ENCODE measurements at places on chromosomes 7 and 10. TPM values are rescaled to one million over a fixed set of nuclear protein-coding genes. Genes with fewer than 3 reads are reported as not detected.
A peak's percentile ranks its signal among the peaks of the same experiment; 100 is the strongest.

DNA sequence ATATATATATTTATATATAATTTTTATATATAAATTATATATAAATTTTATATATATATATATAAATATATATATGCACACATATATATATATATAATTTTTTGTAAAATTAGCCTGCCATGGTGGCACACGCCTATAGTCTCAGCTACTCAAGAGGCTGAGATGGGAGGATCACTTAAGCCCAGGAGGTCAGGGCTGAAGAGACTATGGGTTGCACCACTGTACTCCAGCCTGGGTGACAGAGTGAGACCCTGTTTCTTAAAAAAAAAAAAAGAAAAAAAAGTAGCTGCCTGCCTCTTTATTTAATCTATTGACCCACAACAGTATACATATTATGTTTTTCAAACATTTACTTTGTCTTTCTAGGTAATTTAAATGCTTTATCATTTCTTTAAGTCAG, 19.2 kb downstream of the BCAP29 start:
- no peak for DNase-seq
- no peaks in the 10 kb centered on the region for H3K36me3 ChIP-seq
- H3K4me3 ChIP-seq: no peak overlapping the region
- H3K27me3 ChIP-seq: no peaks in the 10 kb centered on the region
- H3K4me1 ChIP-seq: no peaks in the 10 kb centered on the region

DNA sequence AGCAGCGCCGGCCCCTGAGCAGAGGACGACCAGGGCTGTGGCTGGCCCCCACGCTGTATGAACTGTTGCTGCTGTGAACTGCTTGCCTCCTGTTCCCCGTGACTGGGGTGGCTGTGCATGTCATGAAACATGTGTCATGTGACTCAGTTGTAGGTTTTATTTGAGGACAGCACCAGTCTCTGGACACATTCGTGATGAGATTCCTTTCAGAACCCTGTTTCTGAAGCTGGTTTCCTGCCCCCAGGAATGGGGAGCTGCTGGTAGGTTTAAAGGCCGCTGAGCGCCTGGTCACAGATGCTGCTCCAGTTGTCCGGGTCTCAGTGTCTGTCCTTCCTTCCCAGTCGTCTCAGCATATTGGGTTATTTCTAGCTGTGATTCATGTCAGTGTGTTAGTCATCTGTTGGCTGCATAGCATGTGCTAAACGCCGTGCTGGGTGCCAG, 79.1 kb upstream of the PPIF start:
- H3K27ac ChIP-seq: no peak overlapping the region
- no peak overlapping the region for H3K4me3 ChIP-seq
- H3K36me3 ChIP-seq: no peaks in the 10 kb centered on the region
- no peak for DNase-seq
- H3K4me1 ChIP-seq: peaks cover 19% of the 10 kb centered on the region
- H3K27me3 ChIP-seq: no peaks in the 10 kb centered on the region

The LIPF gene
- total RNA-seq: not detected

The TDRD1 gene
- 0.39 TPM for total RNA-seq

The PDZD7 gene
- 1.8 TPM for total RNA-seq

DNA sequence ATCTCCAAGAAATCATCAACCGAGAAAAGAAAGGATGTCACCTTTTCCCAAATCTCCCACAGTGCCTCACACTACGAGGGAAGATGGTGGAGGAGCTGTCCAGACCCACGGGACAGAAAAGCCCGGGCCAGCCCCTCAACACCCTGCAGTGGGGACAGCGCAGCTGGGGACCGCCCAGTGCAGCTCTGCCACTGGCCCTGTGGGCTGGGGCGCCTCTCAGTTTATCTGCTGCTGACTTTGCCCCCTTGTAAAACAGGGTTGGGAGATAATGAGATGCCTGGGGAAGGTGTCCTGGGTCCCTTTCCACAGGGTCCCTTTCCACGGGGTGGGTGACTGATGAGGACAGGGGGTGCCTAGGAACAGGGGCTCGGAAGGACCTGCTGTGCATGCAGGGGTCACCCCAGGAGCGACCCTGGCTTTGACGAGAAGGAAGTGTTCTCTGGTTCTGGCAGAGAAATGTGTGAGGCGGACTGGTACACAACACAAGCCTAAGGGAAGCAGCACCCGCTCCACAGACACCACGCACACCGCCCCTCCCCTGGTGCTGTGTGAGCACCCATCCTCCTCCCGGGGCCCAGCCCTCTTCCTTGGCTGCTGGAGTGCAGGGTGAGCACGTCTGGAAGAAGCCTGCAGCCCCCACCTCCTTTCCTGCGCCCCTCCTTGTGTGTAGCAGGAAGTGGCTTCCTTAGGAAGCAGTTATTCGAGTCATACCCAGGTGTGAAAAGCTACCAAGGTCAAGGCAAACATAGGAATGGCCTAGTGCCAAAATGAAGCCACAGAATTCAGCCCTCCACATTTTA, 339.9 kb downstream of the DNAJB6 start:
- no peak overlapping the region for H3K27ac ChIP-seq
- H3K36me3 ChIP-seq: no peaks in the 10 kb centered on the region
- H3K4me1 ChIP-seq: no peaks in the 10 kb centered on the region
- no peak for DNase-seq

The ELN gene
- not detected for total RNA-seq

- H3K36me3 ChIP-seq: peaks cover 31% of the 10 kb centered on the region
- H3K27ac ChIP-seq: no peak overlapping the region
- peaks cover 38% of the 10 kb centered on the region for H3K4me1 ChIP-seq
- no peak overlapping the region for H3K4me3 ChIP-seq
- no peaks in the 10 kb centered on the region for H3K27me3 ChIP-seq
- no peak for DNase-seq
These were observed 91.4 kb downstream of the CARD11 start for GRCh38 chr7:2952316-2952715.

The NT5C2 gene
- 79.8 TPM for total RNA-seq

GRCh38 chr7:106009503-106010226, 46.6 kb downstream of the CDHR3 start:
- no peak overlapping the region for H3K4me3 ChIP-seq
- peaks cover 23% of the 10 kb centered on the region for H3K4me1 ChIP-seq
- no peak overlapping the region for H3K27ac ChIP-seq
- peak; percentile 78 for DNase-seq

The RET gene
- total RNA-seq: not detected

The ANKRD26 gene
- 11.6 TPM for total RNA-seq

- H3K4me3 ChIP-seq: no peak overlapping the region
- no peak for DNase-seq
- H3K36me3 ChIP-seq: no peaks in the 10 kb centered on the region
These were observed 6.1 kb downstream of the DENND11 start for GRCh38 chr7:141695803-141696289.

GRCh38 chr7:142539901-142540300, 209.4 kb upstream of the PRSS1 start:
- H3K27me3 ChIP-seq: no peaks in the 10 kb centered on the region
- no peaks in the 10 kb centered on the region for H3K36me3 ChIP-seq
- peaks cover 29% of the 10 kb centered on the region for H3K4me1 ChIP-seq
- H3K4me3 ChIP-seq: no peak overlapping the region
- H3K27ac ChIP-seq: no peak overlapping the region

- H3K27me3 ChIP-seq: no peaks in the 10 kb centered on the region
- H3K27ac ChIP-seq: no peak overlapping the region
- no peaks in the 10 kb centered on the region for H3K4me1 ChIP-seq
These were observed 454.8 kb downstream of the KCNMA1 start for GRCh38 chr10:77182803-77183202.

- no peak for DNase-seq
- H3K27ac ChIP-seq: no peak overlapping the region
These were observed 50.9 kb upstream of the SEMA3D start for GRCh38 chr7:85237721-85238120.

GRCh38 chr7:148814922-148815559, 69.0 kb downstream of the EZH2 start:
- DNase-seq: no peak
- no peak overlapping the region for H3K4me3 ChIP-seq
- H3K27me3 ChIP-seq: no peaks in the 10 kb centered on the region
- no peak overlapping the region for H3K27ac ChIP-seq
- peaks cover 6% of the 10 kb centered on the region for H3K36me3 ChIP-seq

DNA sequence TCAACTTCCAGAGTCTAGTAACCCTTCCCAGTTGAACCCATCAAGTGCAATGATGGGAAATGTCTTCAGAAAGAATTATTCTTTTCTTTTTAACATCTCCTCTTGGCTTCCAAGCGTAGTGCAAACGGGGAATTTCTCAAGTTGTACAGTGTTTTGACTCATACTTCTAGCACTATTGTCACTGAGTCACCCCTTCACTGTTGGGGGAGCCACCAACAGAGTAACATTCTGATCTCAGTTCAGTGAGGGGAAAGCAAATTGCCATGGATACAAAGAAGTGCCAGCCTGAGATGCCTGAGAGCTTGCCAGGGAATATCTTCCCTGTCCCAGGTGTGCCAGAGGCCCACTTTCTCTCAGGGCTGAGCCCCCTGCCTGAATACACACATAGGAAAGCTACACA, 31.0 kb downstream of the CYP3A5 start:
- H3K4me3 ChIP-seq: no peak overlapping the region
- H3K27ac ChIP-seq: no peak overlapping the region
- no peaks in the 10 kb centered on the region for H3K36me3 ChIP-seq
- no peak for DNase-seq
- no peaks in the 10 kb centered on the region for H3K4me1 ChIP-seq

DNA sequence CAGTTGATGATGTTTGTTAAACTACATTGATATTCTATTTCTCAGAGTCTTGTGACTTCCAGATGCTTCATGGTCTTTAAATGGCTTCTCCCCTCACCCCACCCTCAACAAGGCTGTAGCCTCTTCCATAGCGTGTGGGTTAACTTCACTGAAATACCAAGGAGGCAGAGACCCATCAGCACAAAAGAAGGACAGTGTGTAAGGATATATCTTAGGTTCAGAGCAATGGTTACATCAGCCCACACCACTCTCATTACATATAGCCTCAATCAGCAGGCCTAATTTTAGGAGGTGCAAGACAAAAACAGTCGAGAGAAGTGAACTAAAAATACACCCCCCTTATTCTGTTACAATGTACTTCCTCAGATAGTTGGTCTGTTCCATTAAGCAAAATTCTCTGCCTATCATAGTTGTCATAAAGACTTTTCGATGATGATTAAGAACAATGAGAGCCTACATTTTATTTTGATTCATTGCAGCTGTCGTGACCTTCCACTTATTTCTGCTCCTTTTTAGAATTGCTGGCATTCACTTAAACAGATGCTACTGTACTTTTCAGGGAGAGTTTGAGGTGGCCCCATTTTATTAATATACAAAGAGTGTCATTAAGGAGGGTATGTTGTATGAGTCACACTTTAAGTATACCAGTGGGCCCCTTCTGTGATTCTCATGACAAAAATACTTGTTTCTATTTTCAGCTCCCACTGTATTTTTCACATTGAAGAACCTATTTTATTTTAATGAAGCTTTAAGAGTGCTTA, 52.1 kb downstream of the WIPF3 start:
- no peak for DNase-seq
- no peaks in the 10 kb centered on the region for H3K4me1 ChIP-seq
- no peak overlapping the region for H3K4me3 ChIP-seq
- no peaks in the 10 kb centered on the region for H3K36me3 ChIP-seq

The PWWP2B gene
- 9.9 TPM for total RNA-seq

GRCh38 chr7:17548014-17548653, 249.7 kb downstream of the AHR start:
- H3K36me3 ChIP-seq: no peaks in the 10 kb centered on the region
- no peak overlapping the region for H3K4me3 ChIP-seq
- H3K27me3 ChIP-seq: no peaks in the 10 kb centered on the region

DNA sequence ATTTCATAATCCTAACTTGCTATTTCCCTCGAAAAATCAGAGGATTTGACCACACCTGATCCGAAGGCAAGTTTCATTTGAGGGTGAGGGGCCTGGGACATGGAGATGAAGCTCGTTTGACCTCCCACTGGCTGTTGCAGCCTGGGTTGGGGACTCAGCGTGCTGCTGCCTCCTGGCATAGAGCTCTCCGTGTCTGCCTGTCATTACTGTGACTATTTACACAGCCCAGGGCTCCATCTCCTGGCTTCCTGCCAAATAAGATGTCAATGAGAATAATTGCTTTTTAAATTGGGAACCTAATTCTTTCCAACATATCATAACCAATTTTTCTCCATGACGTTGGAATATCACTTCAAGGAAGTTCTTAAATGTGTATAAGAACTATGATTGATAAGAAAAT, 139.3 kb upstream of the COBL start:
- no peak overlapping the region for H3K4me3 ChIP-seq
- H3K4me1 ChIP-seq: no peaks in the 10 kb centered on the region
- no peak overlapping the region for H3K27ac ChIP-seq
- no peaks in the 10 kb centered on the region for H3K27me3 ChIP-seq
- DNase-seq: no peak

GRCh38 chr7:46603296-46603752, 682.3 kb upstream of the IGFBP3 start:
- no peaks in the 10 kb centered on the region for H3K4me1 ChIP-seq
- H3K4me3 ChIP-seq: no peak overlapping the region
- H3K36me3 ChIP-seq: no peaks in the 10 kb centered on the region
- DNase-seq: no peak
- H3K27ac ChIP-seq: no peak overlapping the region

GRCh38 chr10:129764011-129764900, 199.8 kb downstream of the EBF3 start:
- no peak overlapping the region for H3K4me3 ChIP-seq
- no peak overlapping the region for H3K27ac ChIP-seq
- H3K4me1 ChIP-seq: no peaks in the 10 kb centered on the region
- DNase-seq: no peak

DNA sequence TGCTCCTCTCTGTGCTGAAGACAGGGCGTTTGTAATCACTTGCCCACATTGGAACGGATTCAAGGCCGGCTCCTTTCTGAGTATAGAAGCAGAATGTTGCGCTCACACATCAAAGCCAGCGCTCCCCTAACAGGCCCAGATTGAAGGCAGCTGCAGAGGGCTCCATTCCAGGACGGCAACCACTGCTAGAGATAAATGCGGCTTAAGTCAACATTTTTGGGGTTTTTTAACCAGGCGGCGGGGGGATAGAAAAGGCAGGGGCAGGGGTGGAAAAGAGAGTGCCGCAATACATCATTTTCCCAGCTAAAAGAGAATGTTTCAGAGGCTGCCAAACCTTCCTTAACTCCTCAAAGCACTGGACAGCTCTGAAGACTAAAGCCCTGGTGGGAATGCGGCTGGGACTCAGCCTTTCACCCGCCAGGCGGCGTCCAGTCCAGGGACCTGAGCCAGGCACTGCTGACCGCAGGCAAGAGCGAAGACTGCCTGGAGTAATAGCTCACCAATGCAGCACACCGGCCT, 189.6 kb downstream of the TNS3 start:
- no peaks in the 10 kb centered on the region for H3K36me3 ChIP-seq
- H3K4me3 ChIP-seq: no peak overlapping the region
- no peak for DNase-seq
- H3K4me1 ChIP-seq: no peaks in the 10 kb centered on the region
- H3K27ac ChIP-seq: no peak overlapping the region

- H3K27ac ChIP-seq: no peak overlapping the region
- no peak for DNase-seq
- no peaks in the 10 kb centered on the region for H3K36me3 ChIP-seq
- H3K4me1 ChIP-seq: no peaks in the 10 kb centered on the region
These were observed 241.3 kb upstream of the KMT2E start for GRCh38 chr7:104772405-104773345.

- no peaks in the 10 kb centered on the region for H3K27me3 ChIP-seq
- no peak overlapping the region for H3K27ac ChIP-seq
- H3K36me3 ChIP-seq: no peaks in the 10 kb centered on the region
- no peaks in the 10 kb centered on the region for H3K4me1 ChIP-seq
These were observed 53.0 kb upstream of the HABP2 start for GRCh38 chr10:113499806-113500205.

GRCh38 chr10:25398680-25399079, 223.9 kb downstream of the GPR158 start:
- no peak for DNase-seq
- no peak overlapping the region for H3K4me3 ChIP-seq
- H3K36me3 ChIP-seq: no peaks in the 10 kb centered on the region
- no peaks in the 10 kb centered on the region for H3K27me3 ChIP-seq
